AG10803 (cell line): ENCODE measurements at places on chromosomes 1 and 21.

- no peak for DNase-seq
Observed at GRCh38 chr1:241677201-241677600, 25.1 kb downstream of the WDR64 start.

- no peak for DNase-seq
Observed at GRCh38 chr1:245067257-245067656, 87.5 kb upstream of the KIF26B start.

DNA sequence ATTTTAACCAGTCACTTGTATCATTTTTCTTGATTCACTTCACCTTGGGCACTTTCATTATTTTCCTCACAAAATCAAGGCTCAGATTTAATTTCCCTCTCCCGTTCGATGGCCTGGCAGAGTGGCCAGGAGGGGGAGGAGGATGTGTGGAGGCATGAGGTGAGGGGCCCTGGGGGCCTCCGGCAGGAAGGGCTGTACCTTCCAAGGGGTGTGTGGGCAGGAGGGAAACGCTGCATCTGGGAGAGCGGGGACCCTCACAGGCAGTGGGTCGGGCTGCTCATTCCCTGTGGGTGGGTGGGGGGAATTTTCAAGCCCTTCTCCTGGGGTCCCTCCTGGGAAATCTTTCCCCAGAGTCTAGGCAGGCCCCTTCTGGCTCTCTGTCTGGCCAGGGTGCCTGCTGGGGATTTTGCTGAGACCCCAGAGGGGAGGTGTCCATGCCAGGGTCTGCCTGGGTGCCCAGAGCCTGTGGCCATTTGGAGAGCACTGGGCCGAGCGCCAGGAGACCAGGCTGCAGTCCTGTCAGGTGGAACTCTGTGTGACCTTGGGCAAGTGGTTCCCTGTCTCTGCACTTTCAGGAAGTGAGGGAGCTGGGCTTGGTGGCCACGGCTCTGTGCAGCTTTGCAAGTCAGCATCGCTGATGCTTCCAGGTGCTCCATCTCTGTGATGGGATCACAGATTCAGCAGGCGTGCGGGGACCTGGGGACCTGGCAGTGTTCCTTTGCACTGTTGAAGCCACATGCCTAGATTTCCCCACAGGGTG is 81.9 kb upstream of the C1orf174 start:
- no peak for DNase-seq

DNA sequence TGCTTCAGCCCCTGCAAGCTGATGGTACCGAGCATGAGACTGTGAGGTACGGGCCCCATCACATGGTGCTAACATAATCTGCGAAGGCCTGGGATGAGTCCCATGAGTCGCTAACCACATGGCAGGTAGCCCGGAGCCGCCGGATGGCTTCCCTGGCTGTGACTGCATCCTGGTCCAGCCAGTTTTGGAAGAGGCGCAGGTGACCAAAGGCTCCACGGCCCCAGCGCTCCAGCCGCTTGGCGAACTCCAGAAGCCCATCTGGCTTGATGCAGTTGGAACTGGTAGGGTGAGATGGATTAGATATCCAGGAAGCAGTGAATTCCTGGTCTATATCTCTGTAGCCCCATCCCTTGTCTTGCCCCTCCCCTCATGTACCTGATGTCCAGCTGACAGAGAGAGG is 24.6 kb downstream of the LRRC41 start:
- peak; percentile 18 for DNase-seq

DNA sequence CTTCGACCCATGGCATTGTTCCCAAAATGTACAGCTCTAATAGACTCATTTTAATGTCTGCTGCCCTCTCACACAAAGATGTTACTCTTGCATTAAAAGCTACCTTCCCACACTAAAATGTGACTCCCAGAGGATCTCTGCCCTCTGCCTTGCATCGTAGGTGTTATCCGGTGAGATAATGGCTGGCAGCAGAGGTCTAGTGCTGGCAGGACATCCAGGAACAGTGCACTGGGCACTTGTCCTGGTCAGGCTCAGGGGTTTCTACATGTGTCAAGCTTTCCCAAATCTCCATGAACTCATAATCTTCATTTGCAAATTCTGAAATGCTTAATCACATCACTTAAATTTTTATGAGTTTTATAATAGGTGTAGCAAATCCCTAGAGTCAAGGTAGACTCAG is 310.6 kb downstream of the LRRIQ3 start:
- DNase-seq: no peak

GRCh38 chr1:28466226-28466778 is 39.5 kb upstream of the RCC1 start:
- DNase-seq: no peak

- DNase-seq: peak; percentile 90
Observed at GRCh38 chr1:8408151-8408839, 90.4 kb downstream of the SLC45A1 start.

- no peak for DNase-seq
Observed at GRCh38 chr21:44526096-44526997, 13.6 kb downstream of the KRTAP10-1 start.

- no peak for DNase-seq
Observed at GRCh38 chr1:6627031-6627430, 2.4 kb downstream of the THAP3 start.

- DNase-seq: no peak
Observed at GRCh38 chr21:46517361-46517760, 58.7 kb downstream of the DIP2A start.

- peak; percentile 71 for DNase-seq
Observed at GRCh38 chr1:109655615-109656519, at the start of gene GSTM4. GSTM4 (plus strand) TSS chr1:109656099; CDS start chr1:109656390, 291 bp downstream.

DNA sequence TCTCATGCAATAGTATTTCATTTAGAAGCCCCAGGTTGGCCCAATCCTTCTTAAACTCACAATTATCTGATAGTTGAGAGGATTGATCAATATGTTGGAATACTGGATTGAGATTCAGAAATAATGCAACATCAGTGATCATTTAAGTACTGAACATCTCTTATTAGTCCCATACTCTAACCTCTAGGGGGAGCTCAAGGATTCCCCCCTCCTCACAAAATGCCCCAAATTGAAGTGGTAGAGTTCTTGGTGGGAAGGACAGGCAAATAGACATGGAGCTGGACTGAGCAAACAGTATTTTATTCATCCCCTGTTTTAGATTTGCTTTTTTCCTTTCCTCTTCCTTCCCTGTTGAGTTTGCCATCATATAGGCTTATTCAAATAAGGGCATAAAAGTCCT is 62.8 kb downstream of the NGF start:
- no peak for DNase-seq

- no peak for DNase-seq
Observed at GRCh38 chr1:73948055-73948454, 249.9 kb downstream of the LRRIQ3 start.

GRCh38 chr21:45128613-45129188 is 54.3 kb downstream of the ADARB1 start:
- peak; percentile 80 for DNase-seq

- DNase-seq: no peak
Observed at GRCh38 chr1:147379889-147380288, 137.4 kb downstream of the CHD1L start.

GRCh38 chr1:156595016-156595415 is 3.4 kb downstream of the NAXE start:
- no peak for DNase-seq

- DNase-seq: no peak
Observed at GRCh38 chr1:17635811-17636210, 96.3 kb downstream of the ARHGEF10L start.

DNA sequence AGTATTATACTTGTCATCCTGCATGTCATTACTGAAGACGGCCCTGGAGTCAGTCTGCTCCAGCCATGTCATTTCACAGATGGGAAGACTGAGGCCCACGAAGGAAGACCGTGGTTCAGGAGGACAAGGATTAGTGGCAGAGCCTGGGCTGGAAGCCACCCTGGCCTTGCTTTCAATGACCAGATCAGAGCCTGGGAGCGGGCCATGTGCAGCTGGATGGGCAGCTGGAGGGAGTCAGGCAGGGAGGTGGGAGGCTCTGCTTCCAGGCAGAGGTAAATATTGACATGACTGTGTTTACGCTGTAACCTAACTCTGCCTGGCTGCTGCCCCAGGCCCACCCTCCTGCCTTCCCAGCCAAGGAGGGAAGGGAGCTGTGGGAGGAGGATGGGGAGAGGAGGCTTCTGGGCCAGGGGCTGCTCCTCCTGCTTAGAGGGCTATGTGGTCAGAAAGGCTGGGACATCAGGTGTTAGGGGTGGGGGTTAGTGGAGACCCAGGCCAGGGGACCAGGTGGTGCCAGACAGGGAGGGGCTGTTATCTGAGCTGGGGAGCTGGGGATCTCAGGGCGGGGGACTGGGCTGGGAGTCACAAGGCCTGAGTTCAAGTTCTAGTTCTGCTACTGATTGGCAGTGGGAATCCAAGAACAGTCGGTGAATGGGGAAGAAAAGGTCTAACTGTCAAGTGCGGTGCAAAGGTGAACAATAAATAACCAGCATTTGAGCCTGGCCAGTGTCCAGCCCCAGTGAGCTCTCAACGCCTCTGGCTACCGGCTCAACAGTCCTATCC is 48.5 kb upstream of the ECE1 start:
- DNase-seq: no peak

GRCh38 chr1:161020509-161021164 is at the start of gene F11R:
F11R (minus strand) TSS chr1:161021152; CDS start chr1:161021073, 79 bp downstream.
- DNase-seq: no peak

GRCh38 chr21:25512095-25513081 is 94.9 kb downstream of the MRPL39 start:
- no peak for DNase-seq

DNA sequence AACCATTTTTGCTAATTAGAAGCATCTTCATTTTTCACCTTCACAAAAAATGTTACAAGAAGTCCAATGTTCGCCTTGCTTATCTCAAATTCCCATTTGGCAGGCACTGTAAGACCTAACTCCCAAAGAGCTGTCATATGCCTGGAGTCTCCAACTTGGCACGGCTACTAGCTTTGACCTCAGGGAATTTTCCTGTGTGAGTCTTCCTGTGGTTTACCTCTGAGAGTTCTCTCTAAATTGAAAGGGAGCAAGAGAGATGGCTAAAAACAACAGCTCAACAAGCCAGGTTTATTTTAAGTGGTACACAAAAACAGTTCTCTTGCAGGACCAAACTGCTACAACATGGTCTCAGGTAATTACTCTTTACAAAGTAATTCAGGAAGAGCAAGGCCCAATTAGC is 756.0 kb upstream of the ADGRL2 start:
- no peak for DNase-seq

DNA sequence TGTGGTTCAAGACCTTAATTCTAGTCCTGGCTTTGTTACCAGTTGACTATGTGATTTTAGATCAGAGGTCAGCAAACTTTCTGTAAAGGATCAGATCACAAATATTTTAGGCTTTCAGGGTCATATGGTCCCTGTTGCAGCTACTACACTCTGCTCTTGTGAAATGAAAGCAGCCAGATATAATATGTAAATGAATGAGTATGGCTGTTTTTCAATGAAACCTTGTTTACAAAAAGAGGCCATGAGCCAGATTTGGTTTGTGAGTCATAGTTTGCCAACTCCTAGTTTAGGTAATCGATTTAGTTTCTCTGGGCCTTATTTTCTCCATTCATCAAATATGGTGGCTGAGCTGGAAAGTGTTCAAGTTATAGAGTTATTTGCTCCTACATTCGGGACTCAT is 346.7 kb downstream of the NUF2 start:
- peak; percentile 34 for DNase-seq

GRCh38 chr1:211637066-211637465 is 38.4 kb downstream of the NEK2 start:
- no peak for DNase-seq

GRCh38 chr21:46606427-46606813 is 1.5 kb upstream of the S100B start:
- DNase-seq: no peak

DNA sequence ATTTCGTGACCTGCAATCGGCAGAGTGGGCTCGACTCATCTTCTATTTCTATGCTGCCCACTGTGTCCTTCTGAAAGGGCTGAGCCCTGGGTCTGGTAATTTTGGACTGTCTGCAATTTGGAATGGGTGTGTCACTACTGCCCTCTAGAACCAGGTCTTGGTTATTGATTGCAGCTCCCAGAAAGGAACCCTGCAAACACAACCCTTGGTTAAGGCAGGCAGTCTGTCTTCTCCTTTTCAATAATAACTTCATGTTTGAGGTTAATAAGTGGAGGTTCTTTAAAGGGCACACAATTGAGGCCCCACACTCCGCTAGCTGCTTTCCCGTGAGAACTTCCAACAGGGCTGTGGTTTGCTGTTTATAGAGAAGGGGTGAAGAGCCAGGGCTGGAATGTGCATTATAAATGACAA is 79.9 kb upstream of the LYST start:
- peak; percentile 73 for DNase-seq

DNA sequence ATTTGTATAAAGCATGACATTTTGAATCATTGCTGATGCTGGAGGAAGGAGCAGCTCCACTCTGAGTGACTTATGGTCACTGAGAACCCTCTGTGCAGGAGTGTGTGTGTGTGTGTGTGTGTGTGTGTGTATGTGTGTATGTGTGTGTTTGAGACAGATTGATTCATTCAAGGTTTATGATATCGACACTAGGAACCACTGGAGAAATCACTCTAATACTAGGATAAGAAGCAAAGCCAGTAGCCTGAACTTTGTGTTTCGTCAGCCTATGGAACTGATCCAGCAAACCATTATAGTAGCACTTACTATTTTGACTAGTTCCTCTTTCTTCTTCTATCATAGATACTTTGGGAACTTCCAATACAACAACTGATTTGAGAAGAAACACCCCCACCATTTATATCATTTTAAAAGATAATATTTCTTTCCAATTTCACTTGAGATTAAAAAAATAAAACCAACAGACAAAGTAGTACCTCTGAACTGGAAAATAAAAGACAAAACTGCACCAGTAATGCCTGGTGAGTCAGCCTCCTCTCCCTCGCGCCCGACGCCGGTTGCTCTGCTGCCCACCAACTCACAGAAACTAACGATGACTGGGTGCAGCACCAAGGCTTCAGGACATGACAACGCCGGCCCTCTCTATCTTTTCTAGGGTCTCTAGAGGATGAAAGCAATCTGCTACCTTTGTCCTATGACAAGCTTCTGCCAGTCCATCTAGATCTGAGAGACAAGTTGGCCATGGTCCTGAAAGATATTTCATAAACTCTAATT is 20.9 kb downstream of the SLAMF1 start:
- no peak for DNase-seq

DNA sequence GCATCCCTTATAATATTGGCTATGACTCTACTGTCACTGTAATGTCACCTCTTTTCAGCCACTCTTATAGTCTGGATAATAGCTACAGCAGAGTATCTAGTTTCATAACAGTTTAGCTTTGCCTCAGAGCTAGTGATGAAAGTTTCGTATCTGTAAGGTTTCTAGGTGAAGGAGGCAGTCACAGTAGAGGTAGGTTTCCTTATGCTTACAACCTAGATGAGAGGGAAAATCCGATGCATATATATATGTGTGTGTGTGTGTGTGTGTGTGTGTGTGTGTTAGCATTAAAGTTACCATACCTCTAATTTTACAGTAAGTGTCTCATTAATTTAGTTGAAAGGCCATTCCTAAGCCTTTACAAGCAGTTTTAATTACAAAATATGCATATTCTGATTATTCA is 2.2 kb upstream of the TOR1AIP2 start:
- DNase-seq: no peak

- peak; percentile 34 for DNase-seq
Observed at GRCh38 chr21:16002874-16003466, 273.2 kb downstream of the USP25 start.

- DNase-seq: peak; percentile 89
Observed at GRCh38 chr1:85366391-85367170, 90.1 kb upstream of the BCL10 start.

GRCh38 chr21:26505211-26505610 is 67.9 kb downstream of the CYYR1 start:
- no peak for DNase-seq

- DNase-seq: peak; percentile 13
Observed at GRCh38 chr1:10793129-10793651, 3.3 kb downstream of the CASZ1 start.
